PC-3 (cell line): ENCODE measurements at places on chromosomes 11 and 22. TPM values are rescaled to one million over a fixed set of nuclear protein-coding genes. Genes with fewer than 3 reads are reported as not detected.

The NXPE4 gene
- total RNA-seq: not detected in 2 replicates

- H3K27me3 ChIP-seq: no peaks in the 10 kb centered on the region
- peaks cover 7% of the 10 kb centered on the region for H3K4me1 ChIP-seq
- H3K4me3 ChIP-seq: no peak overlapping the region
- no peak overlapping the region for H3K27ac ChIP-seq
- DNase-seq: peak; percentile 91
- no peaks in the 10 kb centered on the region for H3K36me3 ChIP-seq
Measured at GRCh38 chr11:68206211-68206610, 6.9 kb downstream of the KMT5B start.

- no peaks in the 10 kb centered on the region for H3K36me3 ChIP-seq
- no peak overlapping the region for H3K4me3 ChIP-seq
- no peaks in the 10 kb centered on the region for H3K27me3 ChIP-seq
- H3K27ac ChIP-seq: peak overlapping the region; percentile 92
- H3K4me1 ChIP-seq: peaks cover 28% of the 10 kb centered on the region
- DNase-seq: peak; percentile 77
Measured at GRCh38 chr22:36540867-36541642, 12.1 kb upstream of the EIF3D start.

DNA sequence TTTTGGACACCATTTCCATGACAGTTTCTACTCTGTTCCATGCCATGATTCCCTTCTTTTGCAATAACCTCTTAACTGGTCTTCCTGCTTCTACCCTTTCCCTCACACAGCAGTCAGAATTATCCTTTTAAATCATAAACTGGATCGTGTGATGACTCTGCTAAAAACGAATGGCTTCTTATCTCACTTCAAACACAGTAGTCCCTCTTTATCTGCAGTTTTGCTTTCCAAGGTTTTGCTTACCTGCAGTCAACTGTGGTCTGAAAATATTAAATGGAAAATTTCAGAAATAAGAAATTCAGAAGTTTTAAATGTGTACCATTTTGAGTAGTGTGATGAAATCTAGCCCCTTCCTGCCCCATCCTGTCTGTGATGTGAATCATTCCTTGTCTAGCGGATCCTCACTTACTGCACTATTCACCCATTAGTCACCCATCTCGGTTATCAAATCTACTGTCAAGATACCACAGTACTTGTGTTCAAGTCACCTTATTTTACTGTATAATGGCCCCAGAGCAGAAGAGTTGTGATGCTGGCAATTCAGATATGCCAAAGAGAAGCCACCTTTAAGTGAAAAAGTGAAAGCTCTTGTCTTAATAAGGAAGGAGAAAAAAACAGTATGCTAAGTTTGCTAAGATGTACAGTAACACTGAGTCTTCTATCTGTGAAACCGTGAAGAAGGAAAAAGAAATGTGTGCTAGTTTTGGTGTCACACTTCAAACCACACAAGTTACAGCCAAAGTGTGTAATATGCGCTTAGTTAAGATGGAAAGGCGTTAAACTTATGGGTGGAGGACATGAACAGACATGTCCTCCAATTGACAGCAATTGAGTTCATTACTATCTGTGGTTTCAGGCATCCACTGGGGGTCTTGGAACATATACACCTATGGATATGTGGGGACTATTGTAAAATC lies 283.0 kb downstream of the DDX10 start:
- H3K36me3 ChIP-seq: no peaks in the 10 kb centered on the region
- no peak overlapping the region for H3K4me3 ChIP-seq
- peak overlapping the region; percentile 33 for H3K27ac ChIP-seq
- DNase-seq: peak; percentile 72
- H3K27me3 ChIP-seq: no peaks in the 10 kb centered on the region

The GNAZ gene
- 14.4 and 17.6 TPM in 2 replicates for total RNA-seq

- 0 out of 2 replicates have a peak, but pooled peaks cover 6% of the 10 kb centered on the region for H3K36me3 ChIP-seq
- H3K4me1 ChIP-seq: peaks cover 7% of the 10 kb centered on the region; the same call in 1 of the 2 replicates
- no peak overlapping the region for H3K4me3 ChIP-seq
- H3K27me3 ChIP-seq: no peaks in the 10 kb centered on the region
Measured at GRCh38 chr11:76903325-76903724, 42.6 kb downstream of the ACER3 start.

- no peak overlapping the region for H3K4me3 ChIP-seq
- H3K36me3 ChIP-seq: no peaks in the 10 kb centered on the region
- no peak for DNase-seq
- no peaks in the 10 kb centered on the region for H3K4me1 ChIP-seq
- no peaks in the 10 kb centered on the region for H3K27me3 ChIP-seq
Measured at GRCh38 chr11:98180921-98181320, 839.8 kb upstream of the CNTN5 start.

DNA sequence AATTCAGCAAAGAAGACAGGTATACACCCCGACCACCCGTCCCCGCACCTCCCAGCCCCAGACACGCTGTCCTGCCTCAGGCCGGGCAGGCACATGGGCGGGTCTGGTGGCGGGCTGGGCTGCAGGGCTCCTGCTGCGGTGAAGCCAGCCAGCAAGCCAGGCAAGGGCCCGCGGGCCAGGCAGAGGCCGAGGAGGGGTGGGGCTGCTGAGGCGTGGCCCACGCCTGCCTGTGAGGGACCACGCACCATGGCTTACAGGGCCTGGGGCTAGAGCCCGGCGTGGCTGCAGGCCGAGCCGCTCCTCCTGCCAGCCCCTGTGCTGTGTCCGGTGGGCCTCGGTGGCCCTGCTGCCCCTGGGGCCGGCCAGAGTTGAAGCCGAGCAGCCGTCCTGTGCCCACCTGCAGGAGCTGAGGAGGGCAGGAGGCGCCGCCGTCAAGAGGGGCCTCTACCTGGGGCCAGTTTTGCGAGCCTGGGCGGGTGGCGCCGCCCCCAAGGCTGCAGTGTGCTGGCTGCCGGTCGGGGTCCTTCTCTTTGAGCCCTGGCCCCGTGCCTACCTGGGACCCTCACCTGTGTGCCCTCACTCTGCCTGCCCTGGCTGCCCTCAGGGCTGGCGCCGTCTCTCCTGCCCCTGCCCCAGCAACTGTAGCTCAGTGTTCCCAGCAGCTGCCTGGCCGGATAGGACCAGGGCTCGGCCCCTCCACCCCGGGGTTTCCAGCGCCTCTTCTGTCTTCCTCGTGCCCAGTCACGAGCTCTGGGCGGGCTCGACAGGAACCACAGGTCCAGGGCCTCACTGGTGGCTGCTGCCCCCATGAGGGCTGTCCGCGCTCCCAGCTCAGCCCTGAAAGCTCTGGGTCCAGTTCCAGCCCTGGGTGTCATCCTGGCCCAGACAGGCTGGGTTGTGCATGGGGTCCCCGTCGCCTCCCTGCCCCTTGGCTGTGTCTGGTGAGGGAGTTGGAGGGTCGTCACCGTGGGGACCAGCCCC lies 38.4 kb downstream of the MOB2 start:
- peaks cover 10% of the 10 kb centered on the region; the same call in 1 of the 2 replicates for H3K4me1 ChIP-seq
- no peak overlapping the region for H3K4me3 ChIP-seq
- peak; percentile 13 for DNase-seq
- H3K27me3 ChIP-seq: no peaks in the 10 kb centered on the region
- no peaks in the 10 kb centered on the region for H3K36me3 ChIP-seq

GRCh38 chr22:24389680-24390079 lies 37.7 kb upstream of the ADORA2A start:
- H3K27me3 ChIP-seq: no peaks in the 10 kb centered on the region
- H3K4me1 ChIP-seq: no peaks in the 10 kb centered on the region
- H3K4me3 ChIP-seq: no peak overlapping the region

The SLC22A9 gene
- not detected in 2 replicates for total RNA-seq

GRCh38 chr11:12109591-12110196 lies 696 bp upstream of the MICAL2 start:
- DNase-seq: no peak
- peaks cover 7% of the 10 kb centered on the region; the same call in 1 of the 2 replicates for H3K36me3 ChIP-seq
- no peaks in the 10 kb centered on the region for H3K27me3 ChIP-seq
- H3K4me3 ChIP-seq: peak overlapping the region; percentile 93
- peak overlapping the region; percentile 54 for H3K27ac ChIP-seq
- peaks cover 26% of the 10 kb centered on the region for H3K4me1 ChIP-seq

The MRGPRE gene
- not detected in 2 replicates for total RNA-seq

The OR56B1 gene
- total RNA-seq: not detected in 2 replicates

The IFITM10 gene
- total RNA-seq: 0.58 and 1.4 TPM in 2 replicates

The ZBED4 gene
- 11.5 and 14.3 TPM in 2 replicates for total RNA-seq

GRCh38 chr22:30286813-30287647 lies 2.3 kb downstream of the CASTOR1 start:
- H3K27me3 ChIP-seq: no peaks in the 10 kb centered on the region
- no peak overlapping the region for H3K4me3 ChIP-seq
- H3K36me3 ChIP-seq: no peaks in the 10 kb centered on the region
- peak overlapping the region; percentile 17; the same call in 1 of the 2 replicates for H3K27ac ChIP-seq
- peak; percentile 66 for DNase-seq
- H3K4me1 ChIP-seq: peaks cover 25% of the 10 kb centered on the region

- no peaks in the 10 kb centered on the region for H3K36me3 ChIP-seq
- H3K27ac ChIP-seq: no peak within 1 kb of the TSS
- DNase-seq: peak; percentile 29
- no peak within 1 kb of the TSS for H3K4me3 ChIP-seq
- H3K4me1 ChIP-seq: peaks cover 12% of the 10 kb centered on the region
Measured at GRCh38 chr22:36160499-36160942, at the start of gene APOL3. Gene APOL3, minus strand, starts transcription at chr22:36160755. Its CDS starts 11,700 bp downstream, at chr22:36149055.

The GAB4 gene
- total RNA-seq: not detected in 2 replicates

The CATSPERZ gene
- total RNA-seq: 9.2 and 11.2 TPM in 2 replicates

DNA sequence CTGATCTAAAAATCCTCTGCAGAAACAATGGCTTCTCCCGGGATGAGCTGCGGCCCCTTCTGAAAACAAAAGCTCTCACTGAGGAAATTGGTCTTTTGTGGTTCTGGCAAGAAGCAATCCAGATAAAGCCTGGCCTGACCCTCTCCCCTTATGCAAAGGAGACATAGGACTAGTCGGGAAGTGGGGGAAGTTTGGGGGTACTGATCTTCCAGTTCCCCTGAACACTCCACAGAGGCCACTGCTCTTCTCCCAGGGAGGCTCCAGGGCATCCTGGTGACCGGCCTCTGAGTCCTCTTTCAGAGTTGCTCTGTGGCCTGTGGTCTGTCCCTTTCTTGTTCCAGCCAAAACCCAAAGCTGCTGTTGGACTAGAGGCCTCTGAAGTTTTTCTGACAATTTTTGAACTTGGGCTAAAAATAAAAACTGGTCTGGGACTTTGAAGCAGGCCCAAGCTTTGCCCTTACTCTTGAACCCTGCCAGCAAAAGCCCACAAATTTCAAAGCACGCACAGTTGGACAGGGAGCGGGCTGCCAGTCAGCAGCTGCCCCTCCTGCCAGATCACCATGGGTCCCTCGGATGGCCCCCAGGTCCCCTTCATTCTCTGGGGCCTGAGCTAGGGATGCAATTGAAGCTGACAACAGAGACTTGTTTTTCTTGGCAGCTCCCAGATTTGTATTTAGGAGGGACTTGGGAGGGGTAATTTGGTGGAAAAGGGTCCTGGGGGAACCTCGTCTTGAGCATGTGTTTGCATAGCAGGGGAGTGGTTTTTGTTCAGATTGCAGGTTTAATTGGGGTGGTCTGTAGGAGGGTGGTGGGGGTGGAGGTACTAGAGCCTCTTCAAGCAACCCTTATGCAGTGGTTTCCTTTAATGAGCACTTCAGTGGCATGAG lies 381.6 kb upstream of the CADM1 start:
- H3K27ac ChIP-seq: no peak overlapping the region
- H3K27me3 ChIP-seq: no peaks in the 10 kb centered on the region
- H3K36me3 ChIP-seq: no peaks in the 10 kb centered on the region
- DNase-seq: no peak
- H3K4me1 ChIP-seq: no peaks in the 10 kb centered on the region
- no peak overlapping the region for H3K4me3 ChIP-seq

DNA sequence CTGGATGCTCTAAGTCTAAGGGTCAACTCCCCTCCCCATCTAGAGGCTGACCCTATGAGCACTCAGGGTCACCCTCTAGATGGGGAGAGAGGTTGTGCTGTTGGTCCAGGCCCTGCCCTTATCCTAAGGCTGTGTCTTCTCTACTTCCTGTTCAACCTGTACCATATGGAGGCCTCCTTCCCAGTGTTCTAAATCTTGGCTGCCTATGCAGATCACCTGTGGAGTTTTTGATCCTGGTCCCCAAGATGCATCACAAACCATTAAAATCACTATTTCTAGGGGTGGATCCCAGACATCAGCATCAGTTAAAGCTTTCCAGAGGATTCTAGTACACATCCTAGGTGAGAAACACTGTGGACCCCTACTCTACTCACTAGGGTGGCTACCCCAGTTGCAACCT lies 26.2 kb downstream of the LARGE1 start:
- no peaks in the 10 kb centered on the region for H3K4me1 ChIP-seq
- no peak for DNase-seq
- H3K27ac ChIP-seq: no peak overlapping the region
- H3K36me3 ChIP-seq: no peaks in the 10 kb centered on the region
- no peaks in the 10 kb centered on the region for H3K27me3 ChIP-seq

DNA sequence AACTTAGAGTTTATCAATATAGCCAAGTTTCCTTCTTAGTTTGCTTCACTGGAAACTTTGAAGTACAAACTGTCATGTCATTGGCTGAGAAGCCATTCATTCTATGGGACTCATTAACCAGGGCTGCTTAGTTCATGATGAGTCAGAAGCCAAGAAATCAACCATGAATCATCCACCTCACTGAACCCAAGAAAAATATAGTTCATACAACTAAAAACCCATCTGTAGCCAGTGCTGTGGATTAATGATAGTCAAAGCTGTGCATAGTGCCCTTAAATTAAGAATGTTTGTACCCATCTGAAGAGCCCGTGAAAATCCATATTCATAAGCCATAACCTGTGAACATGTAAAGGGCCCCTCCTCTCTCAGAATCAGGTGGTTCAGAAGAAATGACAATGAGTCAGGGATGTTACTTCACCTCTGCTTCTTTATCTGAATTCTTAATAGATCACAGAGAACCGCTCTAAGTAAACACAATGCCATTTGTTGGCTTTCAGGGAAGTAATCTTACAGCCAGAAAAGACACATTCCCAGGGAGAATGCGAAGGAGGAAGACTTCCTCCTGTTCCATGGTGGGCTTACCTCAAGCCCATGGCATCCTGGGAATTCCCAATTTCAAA lies 25.4 kb downstream of the MMP20 start:
- peak overlapping the region; percentile 41; the same call in 1 of the 2 replicates for H3K4me3 ChIP-seq
- H3K36me3 ChIP-seq: no peaks in the 10 kb centered on the region
- H3K27ac ChIP-seq: peak overlapping the region; percentile 91
- no peaks in the 10 kb centered on the region for H3K27me3 ChIP-seq

DNA sequence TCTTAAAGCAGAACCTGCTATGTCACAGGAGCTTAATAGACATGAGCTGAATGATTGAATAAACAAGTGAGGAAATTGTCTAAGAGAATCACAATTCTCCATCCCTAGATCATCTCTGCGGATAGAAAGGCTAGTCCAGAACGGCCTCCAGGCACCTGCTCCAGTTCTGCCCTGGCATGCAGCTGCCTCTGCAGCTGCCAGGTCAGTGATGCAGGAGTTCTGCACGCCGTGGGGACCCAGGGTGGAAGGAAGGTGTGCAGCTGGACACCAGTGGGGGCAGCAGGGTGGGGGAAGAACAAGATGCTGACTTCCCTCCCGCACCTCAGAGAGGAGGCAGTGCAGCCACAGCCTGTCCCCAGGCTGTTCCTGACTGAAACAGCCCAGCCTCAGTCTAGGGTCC lies 192.1 kb upstream of the NCAM1 start:
- no peak for DNase-seq
- H3K4me3 ChIP-seq: no peak overlapping the region
- H3K4me1 ChIP-seq: no peaks in the 10 kb centered on the region
- H3K36me3 ChIP-seq: no peaks in the 10 kb centered on the region
- no peak overlapping the region for H3K27ac ChIP-seq
- peaks cover 13% of the 10 kb centered on the region; the same call in 1 of the 2 replicates for H3K27me3 ChIP-seq

The MS4A6E gene
- not detected in 2 replicates for total RNA-seq

The GALNT18 gene
- total RNA-seq: 34.5 and 41.1 TPM in 2 replicates

The OR5A1 gene
- total RNA-seq: not detected in 2 replicates
